Right forelimb (tissue), 1 donor: ENCODE measurements at places on chromosomes 16 and 17.

- DNase-seq = no peak
Observed at GRCh38 chr16:57258226-57258909, 13.3 kb downstream of the ARL2BP start.

GRCh38 chr17:78474614-78475146, 96.2 kb downstream of the PGS1 start:
- DNase-seq = no peak

GRCh38 chr17:82217530-82218204, 5.0 kb upstream of the CCDC57 start:
- DNase-seq = no peak

DNA sequence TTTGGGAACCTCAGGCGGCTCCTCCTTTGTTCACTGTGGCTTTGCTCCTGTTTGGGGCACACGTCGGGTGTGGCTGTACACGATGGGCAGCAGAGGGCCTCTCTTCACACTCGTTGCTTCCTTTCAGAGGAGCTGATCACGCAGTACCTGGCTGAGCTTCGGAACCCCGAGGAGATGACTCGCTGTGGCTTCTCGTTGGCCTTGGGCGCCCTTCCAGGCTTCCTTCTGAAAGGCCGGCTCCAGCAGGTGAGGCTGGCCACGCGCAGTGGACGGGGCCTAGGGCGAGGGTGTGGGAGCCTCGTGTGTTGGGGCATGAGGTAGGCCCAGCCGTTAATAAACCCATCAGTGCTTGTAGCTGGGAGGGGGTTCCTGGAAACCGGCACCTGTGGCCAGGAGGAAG, 85.0 kb upstream of the ZNF750 start:
- no peak for DNase-seq

DNA sequence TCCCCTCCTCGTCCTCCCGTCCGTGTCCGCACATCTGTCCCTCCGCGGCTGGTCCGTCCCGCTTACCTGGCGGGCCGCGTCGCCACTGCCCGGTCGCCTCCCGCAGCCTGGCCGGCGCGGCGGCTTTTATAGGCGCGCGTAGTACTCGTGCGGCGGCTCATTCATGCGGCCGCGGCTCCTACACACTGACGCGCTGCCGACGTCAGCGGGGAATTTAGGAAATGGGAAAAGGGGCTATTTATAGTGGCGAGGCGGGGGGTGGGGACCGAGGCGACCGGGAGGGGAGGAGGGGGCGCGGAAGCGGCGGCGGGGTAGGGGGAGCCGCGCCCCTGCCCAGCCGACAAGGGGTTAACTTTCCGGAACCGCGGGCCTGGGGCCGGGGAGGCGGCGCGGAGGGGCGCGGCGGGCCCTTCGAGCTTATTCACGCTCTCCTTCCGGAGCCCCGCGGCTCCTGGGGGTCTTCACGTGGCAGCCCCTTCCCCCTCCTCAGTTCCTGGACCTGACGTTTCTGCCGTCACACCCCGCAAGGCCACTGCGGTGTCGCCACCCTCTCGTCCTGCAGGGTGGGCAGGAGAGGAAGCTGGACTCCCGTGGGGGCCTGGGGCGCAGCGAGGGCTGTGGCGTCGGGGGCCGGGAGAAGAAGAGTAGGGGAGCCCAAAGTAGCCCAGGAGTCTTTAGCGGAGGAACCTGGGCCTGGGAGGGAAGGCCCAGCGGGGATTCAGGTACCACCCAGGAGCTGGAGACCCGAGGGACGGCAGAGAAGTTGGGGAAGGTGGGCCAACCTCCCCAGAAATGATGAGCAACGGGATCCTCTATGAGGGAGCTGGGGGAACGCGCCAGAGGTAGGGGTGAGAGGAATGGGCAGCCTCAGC, 3.6 kb upstream of the HIC1 start:
- DNase-seq = peak; percentile 59

DNA sequence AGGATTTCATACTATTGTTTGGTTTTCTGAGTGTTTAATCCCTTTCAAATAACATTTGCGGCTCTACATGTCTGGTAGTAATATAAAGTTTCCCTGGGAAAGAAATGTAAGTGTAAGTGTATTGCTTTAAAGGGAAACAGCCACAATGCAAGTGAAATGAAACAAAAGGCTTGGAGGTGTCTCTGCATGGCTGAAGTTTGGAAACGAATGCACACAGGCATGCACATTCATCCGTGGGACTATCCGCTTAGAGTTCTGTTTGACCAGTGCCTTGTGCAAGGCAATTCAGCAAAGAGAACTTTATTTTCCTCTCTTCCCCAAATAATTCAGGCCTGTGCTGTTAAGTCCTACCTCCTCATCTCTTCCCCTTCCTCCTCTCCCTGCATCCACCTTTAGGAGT, 56.1 kb upstream of the MRTFB start:
- no peak for DNase-seq

- DNase-seq = no peak
Observed at GRCh38 chr17:79630821-79631639, 20.2 kb upstream of the RBFOX3 start.

GRCh38 chr16:6558661-6559060, 774.0 kb upstream of the RBFOX1 start:
- no peak for DNase-seq

- no peak for DNase-seq
Observed at GRCh38 chr16:59046335-59046734, 312.2 kb upstream of the GOT2 start.

GRCh38 chr17:71699907-71700306, 420.9 kb upstream of the SOX9 start:
- DNase-seq = no peak

DNA sequence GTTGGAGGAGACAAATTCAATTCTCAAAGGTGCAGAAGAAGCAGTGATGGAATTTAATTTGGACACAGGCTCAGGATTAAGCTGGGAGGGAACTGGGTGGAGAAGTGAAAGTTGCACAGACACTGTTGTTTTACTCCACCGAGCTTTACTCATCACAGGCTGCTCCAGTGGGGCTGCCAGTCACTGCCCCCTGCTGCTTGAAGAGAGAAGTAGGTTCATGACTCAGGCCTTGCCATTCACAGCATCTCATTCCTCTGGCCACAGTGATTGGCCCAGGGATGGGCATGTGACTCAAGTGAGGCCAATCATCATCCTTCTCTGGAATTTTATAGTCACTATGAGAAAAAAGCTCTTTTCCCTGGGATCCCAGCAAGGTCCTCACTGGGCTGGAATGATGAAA, 11.8 kb downstream of the GNAO1 start:
- no peak for DNase-seq

- DNase-seq = peak; percentile 37
Observed at GRCh38 chr17:19388791-19389785, 2.1 kb upstream of the MFAP4 start.

DNA sequence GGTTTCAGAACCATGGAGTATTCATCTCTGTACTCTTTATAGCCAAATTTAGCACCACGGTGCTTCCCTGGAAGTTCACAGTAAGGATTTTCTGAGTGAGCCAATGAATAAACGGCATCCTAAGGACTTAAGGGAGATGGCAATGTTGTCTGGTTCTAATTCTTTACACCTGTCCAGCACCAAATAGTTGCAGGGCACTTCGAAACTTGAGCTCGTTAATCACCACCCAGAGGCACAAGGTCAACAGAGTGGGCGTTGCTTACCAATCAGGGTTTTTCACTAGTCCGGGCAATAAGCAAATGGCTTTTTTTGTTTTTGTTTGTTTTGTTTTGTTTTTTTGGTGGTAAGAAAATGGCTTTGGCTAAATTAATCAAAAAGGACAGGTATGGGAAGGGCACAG, 28.2 kb upstream of the TMEM220 start:
- no peak for DNase-seq

GRCh38 chr17:48391444-48391843, 38.6 kb downstream of the SKAP1 start:
- no peak for DNase-seq

GRCh38 chr16:78137782-78138616, 38.5 kb downstream of the WWOX start:
- DNase-seq = no peak

- no peak for DNase-seq
Observed at GRCh38 chr17:58236394-58236793, 2.0 kb upstream of the LPO start.

GRCh38 chr16:66740010-66740409, 11.4 kb downstream of the DYNC1LI2 start:
- no peak for DNase-seq

DNA sequence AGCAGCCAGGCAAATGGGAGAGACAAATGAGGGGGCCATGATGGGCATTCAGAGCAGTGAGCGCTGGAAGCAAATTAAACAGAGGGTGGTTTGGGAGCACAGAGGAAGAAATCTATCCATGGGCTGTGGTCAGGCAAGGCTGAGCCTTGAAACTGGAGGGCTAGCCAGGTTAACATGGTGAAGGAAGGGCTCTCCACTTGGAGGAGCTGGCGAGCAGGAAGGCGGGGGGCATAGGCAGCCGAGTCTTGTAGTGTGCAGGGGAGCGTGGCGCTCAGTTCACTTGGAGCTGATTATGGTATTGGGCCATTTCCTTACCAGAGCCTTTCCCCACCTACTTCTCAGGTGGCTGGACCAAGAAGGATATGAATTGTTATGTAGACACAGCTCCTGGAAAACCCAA, 189.7 kb downstream of the SNX29 start:
- DNase-seq = no peak

- DNase-seq = peak; percentile 15
Observed at GRCh38 chr17:77590951-77591735, 367.4 kb upstream of the TNRC6C start.

DNA sequence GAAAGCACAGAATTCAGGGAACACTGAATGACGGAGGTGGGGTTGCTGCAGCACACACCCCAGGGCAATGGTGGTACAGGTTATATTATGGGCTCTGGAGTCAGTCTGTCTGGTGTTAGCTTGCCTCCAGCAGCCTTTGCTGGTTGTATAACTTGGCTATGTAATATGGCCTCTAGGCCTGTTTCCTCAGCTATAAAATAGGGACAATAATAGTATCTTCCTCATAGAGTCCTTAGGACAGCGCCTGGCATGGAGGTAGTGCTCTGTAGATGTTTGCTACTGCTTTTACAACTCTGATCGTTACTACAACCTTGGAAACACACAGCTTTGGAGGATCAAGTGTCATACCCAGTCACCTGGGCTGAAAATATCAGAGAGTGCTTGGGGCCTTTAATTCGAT, 31.5 kb downstream of the GTF3C1 start:
- DNase-seq = no peak

DNA sequence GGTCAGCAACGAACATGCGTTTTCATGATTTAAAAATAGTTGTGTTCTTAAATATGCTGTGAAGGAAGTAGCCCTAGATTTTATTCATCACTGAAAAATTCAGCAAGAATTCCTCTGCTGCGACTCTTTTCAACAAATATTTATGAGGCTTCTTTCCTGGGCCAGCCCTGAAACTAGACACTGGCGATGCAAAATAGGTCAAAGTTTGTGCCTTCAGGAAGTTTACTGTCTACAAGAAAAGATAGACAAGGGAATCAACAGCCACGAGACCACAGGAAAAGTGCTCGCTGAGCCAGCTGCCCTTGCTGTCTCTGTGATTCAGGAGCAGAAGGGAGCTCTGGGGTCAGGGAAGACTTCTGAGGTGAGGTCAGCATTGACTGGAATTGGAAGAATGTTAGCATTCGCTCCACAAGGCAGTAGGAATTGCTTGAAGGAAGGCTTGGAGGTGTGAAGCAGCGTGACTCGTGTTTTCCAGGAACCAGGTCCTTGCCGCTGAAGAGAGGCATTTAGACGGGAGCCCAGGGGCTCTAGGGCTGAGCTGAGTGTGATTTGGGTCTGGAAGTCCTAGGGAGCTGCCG, 1.9 kb upstream of the RPL26 start:
- no peak for DNase-seq

DNA sequence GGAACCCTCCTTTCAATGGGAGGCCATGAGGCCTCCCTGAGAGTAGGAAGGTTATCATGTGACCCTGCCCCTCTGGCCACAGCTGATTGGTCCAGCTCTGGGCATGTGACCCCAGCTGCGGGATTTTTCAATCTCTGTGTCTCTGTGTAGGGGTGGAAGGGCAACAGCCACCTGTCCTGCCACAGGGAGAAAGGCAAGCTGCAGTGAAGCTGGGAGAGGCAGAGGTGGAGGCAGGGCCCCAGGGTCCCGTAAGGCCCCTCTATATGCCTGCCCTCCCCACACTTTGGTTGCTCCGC, 10.9 kb downstream of the DNAAF8 start:
- DNase-seq = no peak

DNA sequence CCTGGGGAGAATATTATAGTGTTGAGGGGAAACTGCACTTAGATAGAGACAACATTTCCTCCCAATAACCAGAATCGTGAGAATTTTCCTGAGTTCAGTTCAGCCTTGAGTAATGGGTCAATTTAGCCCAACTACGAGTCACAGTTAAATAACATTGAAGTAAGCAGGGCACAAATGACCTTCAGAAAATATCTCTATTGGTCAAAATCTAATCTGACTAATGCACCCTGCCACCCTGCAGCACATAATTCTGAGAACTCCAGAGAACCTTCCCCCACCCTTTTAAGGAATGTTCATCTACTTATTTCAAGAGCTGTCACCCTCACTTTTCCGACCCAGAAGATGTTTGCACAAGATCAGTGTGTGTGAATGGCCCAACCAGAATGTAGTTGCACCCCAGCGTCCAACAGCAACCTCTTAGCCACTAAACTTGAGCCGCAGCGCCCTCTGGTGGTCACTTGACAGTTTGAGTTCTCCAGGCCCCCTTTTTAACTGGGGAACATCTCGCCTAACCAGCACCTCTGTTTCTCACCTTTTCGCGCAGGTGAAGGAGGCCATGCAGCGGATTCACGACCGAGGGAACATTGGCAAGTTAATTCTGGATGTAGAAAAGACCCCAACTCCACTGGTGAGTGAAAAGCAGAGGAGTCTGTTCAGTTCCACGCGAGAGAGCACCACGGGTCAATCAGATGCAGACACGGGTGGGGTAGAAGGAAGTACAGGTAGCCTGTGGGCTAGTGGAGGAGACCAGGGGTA, 50.9 kb upstream of the CLEC3A start:
- peak; percentile 86 for DNase-seq

DNA sequence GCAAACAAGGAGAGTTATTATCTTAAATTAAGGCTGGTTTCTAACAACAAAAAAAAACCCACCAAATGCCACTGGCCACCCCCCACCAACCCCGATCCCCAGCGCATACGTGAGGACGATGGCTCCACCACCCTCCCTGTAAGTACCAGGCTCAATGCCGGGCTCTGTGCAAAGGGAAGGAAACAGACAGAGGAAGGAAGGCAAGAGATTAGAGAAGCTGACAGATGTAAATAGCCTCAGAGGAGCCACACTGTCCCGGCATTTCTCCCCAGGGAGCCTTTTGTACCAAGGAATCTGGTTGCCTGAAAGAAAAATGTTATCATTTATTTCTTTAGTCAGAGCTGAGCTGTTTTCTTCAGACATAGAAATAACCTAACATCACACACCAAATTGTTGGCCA, 13.1 kb downstream of the SOST start:
- no peak for DNase-seq

DNA sequence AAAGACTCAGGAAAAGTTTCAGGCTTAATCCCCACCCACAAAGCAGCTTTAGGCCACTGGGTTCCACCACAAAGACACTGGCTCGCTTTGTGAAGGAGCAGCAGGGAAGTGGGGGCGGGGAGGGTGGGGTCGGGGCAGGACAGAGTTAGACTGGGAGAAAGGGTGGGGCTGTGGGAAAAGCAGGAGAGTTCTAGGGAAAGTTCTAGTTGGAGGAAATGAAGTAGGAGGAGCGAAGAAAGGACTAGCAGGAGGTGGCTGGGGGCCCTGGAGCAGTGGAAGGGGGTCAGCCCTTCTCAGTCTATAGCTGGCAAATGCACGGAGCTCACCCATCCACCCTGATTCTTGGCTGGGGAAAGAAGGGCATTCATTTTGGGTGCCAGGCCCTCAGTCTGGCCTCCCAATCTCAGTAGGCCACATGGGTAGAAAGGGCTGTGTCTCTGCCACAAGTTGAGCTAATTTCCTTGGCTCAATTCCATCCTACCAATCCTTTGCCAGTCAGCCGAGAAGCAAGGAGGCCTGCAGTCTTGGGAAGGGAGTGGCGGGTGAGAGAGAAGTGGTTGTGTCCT, 4.6 kb downstream of the INPP5K start:
- no peak for DNase-seq
